ENCODE measurements at places on chromosomes 11 and 22. TPM values are rescaled to one million over a fixed set of nuclear protein-coding genes. Genes with fewer than 3 reads are reported as not detected.

DNA sequence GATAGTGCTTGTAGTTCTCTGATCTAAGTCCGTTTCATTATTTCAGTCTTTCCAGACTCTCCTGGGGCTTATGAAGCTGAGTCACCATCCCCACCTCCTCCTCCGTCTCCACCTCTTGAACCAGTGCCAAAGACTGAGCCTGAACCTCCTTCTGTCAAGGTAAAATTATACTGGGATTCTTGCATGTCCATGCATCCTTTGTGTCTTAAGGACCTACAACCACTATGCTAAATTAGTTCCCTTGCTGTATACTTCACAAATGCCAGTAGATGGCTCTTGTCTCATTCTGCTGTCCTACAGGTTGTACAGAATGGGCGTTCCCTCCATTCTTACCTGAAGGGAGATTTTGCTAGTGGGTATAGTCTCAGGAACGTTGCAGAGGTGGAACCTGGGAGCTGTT, 42.2 kb downstream of the POLD3 start:
- DNase-seq = no peak

- no peak for DNase-seq
These were observed 58.6 kb upstream of the PGR start for GRCh38 chr11:101188173-101188572.

- no peak for DNase-seq
These were observed 32.6 kb downstream of the MAPK1 start for GRCh38 chr22:21834869-21835268.

- no peak for DNase-seq
These were observed 2.3 kb upstream of the PVALB start for GRCh38 chr22:36819112-36819511.

GRCh38 chr22:44026630-44027511, 2.8 kb downstream of the PARVB start:
- peak; percentile 37 for DNase-seq

Gene SCO2
- total RNA-seq = 3.5 TPM

Gene NFAM1
- 4.1 TPM for total RNA-seq

GRCh38 chr11:34476849-34477248, 36.7 kb downstream of the ELF5 start:
- DNase-seq = no peak

Gene MTFP1
- total RNA-seq = 6.4 TPM

Gene OR51E1
- not detected for total RNA-seq

DNA sequence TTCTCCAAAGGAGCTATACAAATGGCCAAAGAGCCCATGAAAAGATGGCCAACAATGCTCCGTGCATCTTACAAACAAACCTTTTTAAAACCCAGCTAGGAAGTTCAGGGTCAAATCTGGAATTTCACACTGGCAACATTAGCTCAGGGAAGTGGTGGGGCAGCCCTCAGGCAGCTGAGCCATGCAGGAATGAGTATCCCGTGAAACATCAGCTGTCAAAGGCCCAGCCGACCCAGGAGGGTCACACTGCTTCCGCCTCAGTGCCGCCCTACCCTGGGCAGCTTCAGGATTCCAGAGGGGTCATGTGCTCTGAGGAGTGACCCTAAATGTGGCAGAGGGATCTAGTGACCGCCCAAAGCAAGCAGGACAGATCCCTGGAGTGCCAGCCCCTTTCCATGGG, 73.4 kb downstream of the LINC01488 start:
- DNase-seq = no peak

DNA sequence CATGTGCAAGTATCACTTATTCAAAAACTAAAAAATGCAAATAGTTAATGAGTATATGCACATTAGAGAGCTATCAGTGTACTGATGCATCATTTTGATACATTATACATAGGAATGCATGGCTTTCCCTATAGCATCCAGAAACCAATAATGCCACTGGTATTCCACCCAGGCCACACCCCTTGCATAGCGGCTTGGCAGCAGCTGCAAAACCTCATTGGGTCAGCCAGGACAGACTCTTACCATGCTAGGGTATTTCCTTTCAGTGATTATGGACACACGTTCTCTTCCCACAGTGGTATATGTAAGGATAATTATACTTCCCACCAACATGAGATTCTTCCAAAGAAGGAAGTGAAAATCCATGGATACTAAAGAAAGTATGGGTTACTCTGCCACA, 145.9 kb upstream of the PITPNB start:
- no peak for DNase-seq

Gene CRYAB
- 325 TPM for total RNA-seq

DNA sequence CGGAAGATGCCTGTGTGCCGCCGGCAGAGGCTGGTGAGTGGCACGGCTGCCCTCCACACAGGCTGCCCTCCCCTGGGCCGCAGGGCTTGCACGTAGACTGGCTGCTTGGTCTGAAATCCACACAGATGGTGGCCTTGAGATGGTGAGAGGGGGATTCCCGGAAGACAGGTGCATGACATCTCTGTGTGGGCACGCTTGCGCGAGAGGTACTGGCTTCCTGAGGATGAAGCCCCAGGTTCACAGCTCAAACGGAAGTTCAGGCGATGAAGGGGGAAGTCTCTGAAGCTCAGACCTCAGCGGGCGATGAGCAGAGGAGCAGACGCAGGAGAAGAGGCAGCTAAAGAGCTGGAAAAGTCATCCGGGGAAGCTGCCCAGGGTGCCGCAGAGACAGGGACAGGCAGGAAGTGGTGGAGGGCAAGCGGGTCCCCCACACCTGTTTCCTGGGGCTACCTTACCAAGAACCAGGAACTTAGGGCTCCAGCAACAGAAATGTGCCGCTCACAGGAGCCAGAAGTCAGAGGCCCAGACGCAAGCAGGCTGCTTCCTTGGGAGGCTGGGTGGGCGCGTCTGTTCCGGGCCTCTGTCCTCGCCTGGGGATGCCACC, 7.2 kb downstream of the CRELD2 start:
- no peak for DNase-seq

Gene OSM
- total RNA-seq = 3.5 TPM

Gene C11orf86
- total RNA-seq = not detected

Gene TSSK2
- not detected for total RNA-seq

GRCh38 chr11:97225794-97226193, 836.0 kb downstream of the JRKL start:
- no peak for DNase-seq
